ENCODE measurements at places on chromosomes 6 and 20.

DNA sequence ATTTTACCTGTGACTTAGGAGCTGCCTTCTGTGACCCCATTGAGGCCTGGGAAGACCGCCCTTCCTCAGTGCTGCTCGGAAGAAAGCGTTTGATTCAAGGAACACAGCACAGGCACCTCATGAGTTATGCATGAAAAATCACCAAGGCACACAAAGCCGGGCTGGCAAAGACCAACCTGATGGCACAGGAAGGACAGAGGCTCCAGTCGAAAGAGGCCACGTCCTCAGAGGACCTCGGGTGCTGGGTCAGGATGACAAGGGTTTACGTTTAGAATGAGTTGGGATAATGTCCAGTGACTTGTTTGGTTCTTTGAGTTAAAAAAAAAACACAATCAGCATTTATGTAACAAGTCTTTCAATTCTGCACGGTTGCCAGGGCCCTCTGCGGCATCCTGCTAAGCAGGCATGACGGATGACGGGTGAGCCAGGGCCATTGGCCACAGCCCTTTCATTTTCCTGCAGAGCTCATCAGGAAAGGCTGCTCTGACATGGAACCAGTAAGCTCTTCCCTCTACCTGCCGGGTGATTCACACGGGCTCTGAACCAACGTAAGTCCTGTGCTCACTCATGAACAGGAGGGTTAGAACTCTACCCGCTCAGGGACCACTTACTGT, 112.8 kb downstream of the DACT2 start:
- DNase-seq: no peak

DNA sequence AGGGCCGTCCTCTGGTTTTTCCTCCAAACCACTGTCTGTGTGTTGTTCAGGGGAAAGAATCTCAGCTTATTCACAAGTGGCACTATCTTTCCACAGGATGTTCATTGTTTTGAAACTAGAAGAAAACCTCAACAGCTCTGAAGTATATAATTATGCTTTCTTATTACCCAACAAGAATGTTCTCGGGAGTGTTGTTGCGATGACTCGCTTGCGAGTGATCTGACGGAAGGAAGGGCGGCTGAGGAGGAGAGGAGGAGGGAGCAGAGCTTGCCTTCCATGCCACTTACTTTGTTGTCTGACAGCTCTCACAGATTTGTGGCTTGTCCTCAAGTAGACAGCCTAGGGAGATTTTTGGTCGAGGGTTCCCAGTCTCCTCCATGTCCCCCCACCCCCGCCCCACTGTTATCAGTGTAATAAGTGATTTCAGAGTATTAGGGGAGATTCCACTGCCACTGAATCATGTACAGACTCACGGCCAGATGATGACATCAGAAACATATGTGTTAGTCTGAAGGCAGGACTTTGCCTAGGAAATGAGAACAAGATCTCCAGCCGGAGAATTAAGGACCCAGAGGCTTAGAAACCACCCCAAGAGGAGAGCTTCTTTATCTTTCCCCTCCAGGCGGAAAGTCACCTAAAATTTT, 80.7 kb upstream of the CCN6 start:
- peak; percentile 48 for DNase-seq

GRCh38 chr6:57207872-57208271, 14.2 kb downstream of the RAB23 start:
- no peak for DNase-seq

GRCh38 chr6:132974122-132974521, 159.8 kb downstream of the RPS12 start:
- DNase-seq: no peak

DNA sequence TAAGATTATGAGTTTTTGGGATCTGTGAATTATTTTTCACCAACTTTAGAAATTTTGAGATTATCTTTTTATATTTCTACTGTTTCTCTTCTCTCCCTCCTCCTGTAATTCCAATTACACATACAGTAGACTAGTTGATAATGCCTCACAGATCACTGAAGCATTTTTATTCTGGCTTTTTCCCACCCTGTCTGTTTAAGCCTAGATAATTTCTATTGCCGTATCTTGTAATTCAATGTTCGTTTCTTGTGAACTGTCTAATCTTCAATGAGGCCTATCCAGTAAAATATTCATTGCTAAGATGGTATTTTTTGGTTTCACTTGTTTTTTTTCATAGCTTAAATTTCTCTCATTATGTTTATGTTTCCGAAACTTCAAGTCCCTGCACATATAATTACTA, 12.0 kb downstream of the MDN1 start:
- DNase-seq: no peak

GRCh38 chr6:133613211-133613610, 275.7 kb upstream of the TCF21 start:
- no peak for DNase-seq

- peak; percentile 19 for DNase-seq
Measured at GRCh38 chr20:60055740-60056139, 97.5 kb downstream of the CDH26 start.

Measured in CD4-positive, alpha-beta T cell (primary cell).